HuH-7 (cell line): ENCODE measurements at places on chromosomes 16 and 17.

DNA sequence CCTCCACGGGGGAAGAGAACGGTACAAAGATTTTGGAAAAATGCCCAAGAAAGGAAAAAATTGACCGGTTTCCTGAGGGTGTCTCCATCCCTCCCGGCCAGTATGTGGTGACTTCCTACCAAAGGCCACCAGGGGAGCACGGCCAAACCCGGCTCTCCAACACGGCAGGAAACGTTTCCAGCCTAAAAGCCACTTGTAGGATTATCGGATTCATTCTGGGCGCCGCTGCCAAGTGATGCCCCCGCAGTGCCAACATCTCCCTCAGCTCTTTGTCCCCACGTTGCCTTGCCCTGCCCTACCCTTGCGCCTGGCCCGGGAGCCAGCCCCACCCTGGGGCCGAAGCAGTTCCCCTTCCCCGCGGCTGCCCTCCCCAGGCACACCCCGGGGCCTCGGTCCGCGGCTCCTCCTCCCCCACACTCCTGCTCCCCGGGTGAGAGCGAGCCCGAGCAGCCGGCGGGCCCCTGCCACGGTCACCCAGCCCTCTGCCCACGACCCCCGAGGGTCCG is 688 bp downstream of the CRK start:
- DNase-seq, result peak; percentile 66

- peak; percentile 73 for DNase-seq
Measured at GRCh38 chr17:2025220-2025621, at the start of gene RTN4RL1. TSS of gene RTN4RL1 (minus strand) at chr17:2025334. CDS start at chr17:2024865, 469 bp downstream.

- DNase-seq, result no peak
Measured at GRCh38 chr16:70255574-70255973, 3.8 kb upstream of the EXOSC6 start.

DNA sequence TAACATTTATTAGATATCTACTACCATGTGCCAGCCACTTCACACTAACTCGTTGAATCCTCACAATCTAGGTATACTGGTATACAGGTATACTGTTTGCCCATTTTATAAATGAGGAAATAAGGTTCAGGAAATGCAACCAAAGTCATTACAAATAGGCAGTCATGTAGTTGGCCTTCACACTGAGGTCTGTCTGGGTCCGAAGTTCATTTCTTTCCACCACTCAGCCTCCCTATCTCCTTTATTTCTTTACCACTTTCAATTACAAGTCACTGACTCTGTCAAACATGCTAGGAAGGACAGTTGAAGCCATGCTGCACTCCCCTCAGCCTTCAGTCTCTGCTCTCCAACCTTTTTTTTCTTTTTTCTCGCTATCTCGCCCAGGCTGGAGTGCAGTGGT is 20.7 kb upstream of the SIAH1 start:
- DNase-seq, result peak; percentile 32

- DNase-seq, result no peak
Measured at GRCh38 chr17:81412490-81413093, 17.3 kb downstream of the BAHCC1 start.

DNA sequence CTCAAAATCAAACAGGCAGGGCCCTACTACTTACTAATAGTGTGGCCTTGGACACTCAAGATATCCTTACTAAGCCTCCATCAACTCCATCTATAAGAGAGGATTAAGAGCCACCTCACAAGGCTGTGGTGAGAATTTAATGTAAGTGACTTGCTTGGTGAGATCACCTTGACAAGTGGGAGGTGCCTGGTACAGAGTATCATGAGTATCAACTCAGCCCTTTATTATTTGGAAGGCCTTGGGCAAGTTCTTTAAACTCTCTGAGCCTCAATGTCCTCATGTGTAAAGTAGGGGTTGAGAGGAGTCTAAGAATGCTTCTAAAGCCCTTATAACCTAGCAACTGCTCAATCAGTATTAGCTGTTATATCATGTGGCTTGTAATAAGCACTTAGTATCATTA is 15.0 kb downstream of the THUMPD1 start:
- no peak for DNase-seq

- no peak for DNase-seq
Measured at GRCh38 chr16:78395035-78395434, 295.6 kb downstream of the WWOX start.

DNA sequence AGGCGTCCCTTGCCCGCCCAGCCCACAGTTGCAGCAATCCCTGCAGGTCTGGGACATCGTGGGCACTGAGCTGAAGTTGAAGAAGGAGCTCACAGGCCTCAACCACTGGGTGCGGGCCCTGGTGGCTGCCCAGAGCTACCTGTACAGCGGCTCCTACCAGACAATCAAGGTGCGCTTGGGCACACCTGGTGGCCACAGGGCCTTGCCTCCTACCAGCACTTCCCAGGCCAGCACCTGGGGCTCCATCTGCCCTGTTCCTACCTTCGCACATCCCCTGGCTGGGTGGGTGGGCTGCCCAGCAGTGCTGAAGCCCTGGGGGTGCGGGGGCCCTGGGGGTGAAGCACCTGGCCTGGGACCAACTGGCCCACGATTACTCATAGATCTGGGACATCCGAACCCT is 19.9 kb downstream of the TRAF7 start:
- DNase-seq, result no peak

- no peak for DNase-seq
Measured at GRCh38 chr16:89602273-89602951, 11.0 kb upstream of the DPEP1 start.

- DNase-seq, result no peak
Measured at GRCh38 chr17:20120836-20121235, 111.7 kb downstream of the SPECC1 start.

DNA sequence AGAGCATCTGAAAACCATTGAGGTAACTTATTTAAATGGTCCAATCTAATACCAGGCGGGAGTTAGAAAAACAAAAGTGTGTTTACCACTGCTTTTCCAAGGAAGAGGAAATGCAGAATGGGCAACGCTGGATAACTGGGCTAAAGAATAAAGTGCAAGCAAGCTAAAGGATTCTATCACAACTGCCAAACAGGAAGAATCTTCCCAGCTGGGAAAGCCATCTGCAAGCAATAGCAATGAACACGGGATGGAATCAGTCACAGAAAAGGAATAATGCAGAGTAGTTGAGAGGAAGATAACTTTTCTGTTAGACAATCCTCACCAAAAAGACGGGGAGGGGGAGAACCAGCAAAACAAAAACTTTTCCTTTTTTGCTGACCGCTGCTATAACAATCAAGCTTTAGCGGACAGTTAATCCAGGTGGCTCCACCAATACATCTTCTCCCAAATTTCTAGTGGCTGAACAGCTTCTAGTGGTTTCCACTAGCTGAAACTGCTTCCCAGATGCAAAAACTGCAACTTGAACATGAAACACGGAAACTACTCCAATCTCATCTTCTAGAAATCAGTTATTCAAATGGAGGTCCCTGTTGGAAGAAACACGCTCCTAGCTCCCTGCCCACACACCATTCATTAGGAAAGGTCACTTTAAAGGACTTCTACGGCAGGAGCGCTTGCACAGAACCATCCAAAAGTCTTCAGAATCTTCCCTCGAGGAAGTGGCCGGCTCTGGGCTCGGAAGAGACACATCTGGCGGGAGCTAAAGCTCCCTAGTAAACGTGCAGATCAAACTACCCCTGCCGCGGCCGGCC is 929 bp downstream of the TMEM11 start:
- no peak for DNase-seq

- DNase-seq, result no peak
Measured at GRCh38 chr17:68399638-68400403, 57.5 kb downstream of the WIPI1 start.

DNA sequence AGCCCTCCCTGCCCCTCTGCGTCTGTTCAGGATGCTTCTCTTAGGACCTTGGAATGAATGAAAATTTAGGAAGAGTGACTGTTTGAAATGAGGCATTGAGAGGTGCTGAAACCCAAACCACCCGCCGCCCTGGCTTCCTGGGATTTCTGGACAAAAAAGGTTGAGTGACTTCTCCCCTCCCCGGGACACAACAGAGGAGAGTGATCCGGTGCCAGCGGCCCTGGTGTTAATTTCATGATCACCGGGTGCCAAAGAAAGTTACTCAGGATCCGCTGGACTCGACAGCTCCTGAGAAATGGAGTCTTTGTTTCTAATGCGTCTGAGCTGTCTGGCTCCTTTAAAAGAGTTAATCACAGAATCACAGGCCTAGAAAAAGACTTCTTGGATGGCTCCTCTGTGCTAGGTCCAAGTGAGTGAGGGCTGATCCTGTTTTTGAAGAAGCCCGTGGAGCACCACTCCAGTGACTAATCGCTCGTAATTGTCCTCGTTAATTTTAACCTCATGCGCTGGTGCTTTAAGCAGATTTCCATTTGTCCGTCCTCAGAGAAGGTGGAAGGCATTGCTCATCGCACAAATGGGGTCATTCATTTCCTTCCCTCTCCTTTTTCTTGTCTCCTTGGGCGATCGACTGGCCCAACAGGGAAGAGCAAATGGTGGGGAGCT is 144.4 kb upstream of the ZFHX3 start:
- no peak for DNase-seq

GRCh38 chr16:56588781-56589140 is 567 bp upstream of the MT3 start:
- DNase-seq, result no peak

- no peak for DNase-seq
Measured at GRCh38 chr16:13696017-13696416, 223.9 kb upstream of the ERCC4 start.

DNA sequence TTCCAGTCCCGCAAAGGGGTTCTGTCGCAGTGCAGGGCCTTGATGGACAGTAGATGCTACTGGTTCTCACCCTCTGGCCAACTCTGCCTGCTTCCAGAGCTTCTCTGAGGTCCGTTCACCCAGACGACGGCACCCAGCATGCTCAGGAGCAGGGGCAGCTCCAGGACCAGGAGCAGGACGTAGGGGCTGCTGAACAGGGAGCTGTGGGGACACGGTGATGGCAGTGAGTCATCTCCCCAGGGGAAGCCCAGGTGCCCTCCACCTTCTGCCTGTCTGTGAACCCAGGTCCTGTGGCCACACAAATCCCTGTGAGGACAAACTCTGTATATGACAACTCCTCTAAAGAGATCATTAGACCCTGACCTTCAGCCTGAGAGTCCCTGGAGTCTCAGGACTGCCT is 3.4 kb upstream of the CD300C start:
- DNase-seq, result no peak

GRCh38 chr17:43994272-43995149 is 9.9 kb upstream of the NAGS start:
- DNase-seq, result peak; percentile 90
